Spinal cord (tissue), 10 donors: ENCODE measurements at places on chromosomes 16 and 17.

DNA sequence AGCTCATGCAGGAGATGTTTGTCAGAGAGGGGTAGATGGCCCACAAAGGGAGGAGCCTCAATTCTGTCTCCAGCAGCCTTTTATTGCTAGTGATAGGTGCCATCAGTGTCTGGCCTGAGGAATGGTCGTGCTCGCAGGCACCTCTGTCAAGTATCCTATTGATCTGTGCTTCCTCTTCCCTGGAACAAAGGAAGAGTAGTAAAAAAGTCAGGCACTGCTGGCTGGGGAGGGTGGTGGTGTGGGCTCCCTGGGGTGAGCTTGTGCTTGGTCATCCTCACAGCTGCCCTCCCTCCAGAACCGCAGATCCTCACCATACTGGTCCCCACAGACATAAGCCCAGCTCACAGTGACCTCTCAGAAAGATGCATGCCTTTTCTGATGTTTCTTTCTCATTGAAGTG lies 15.0 kb upstream of the SALL1 start:
- H3K27me3 ChIP-seq: no peaks in the 10 kb centered on the region
- H3K27ac ChIP-seq: no peak overlapping the region
- no peak for DNase-seq
- H3K36me3 ChIP-seq: no peaks in the 10 kb centered on the region

- DNase-seq: no peak
- H3K36me3 ChIP-seq: no peaks in the 10 kb centered on the region
- no peaks in the 10 kb centered on the region for H3K4me1 ChIP-seq
- no peak overlapping the region for H3K4me3 ChIP-seq
- no peak overlapping the region for H3K27ac ChIP-seq
- no peaks in the 10 kb centered on the region for H3K27me3 ChIP-seq
Measured at GRCh38 chr16:25546791-25547190, 145.0 kb upstream of the HS3ST4 start.

GRCh38 chr17:43171586-43172487 lies 823 bp downstream of the NBR1 start:
- H3K4me1 ChIP-seq: peaks cover 31% of the 10 kb centered on the region
- H3K27ac ChIP-seq: peak overlapping the region; percentile 98
- peak overlapping the region; percentile 70 for H3K4me3 ChIP-seq
- H3K36me3 ChIP-seq: peaks cover 8% of the 10 kb centered on the region
- H3K27me3 ChIP-seq: no peaks in the 10 kb centered on the region

- H3K4me1 ChIP-seq: peaks cover 60% of the 10 kb centered on the region
- no peak overlapping the region for H3K4me3 ChIP-seq
- no peak overlapping the region for H3K27ac ChIP-seq
- no peak for DNase-seq
Measured at GRCh38 chr16:2043667-2044451, 3.8 kb downstream of the NTHL1 start.

- H3K27ac ChIP-seq: no peak overlapping the region
- H3K36me3 ChIP-seq: no peaks in the 10 kb centered on the region
- H3K27me3 ChIP-seq: no peaks in the 10 kb centered on the region
- H3K4me1 ChIP-seq: no peaks in the 10 kb centered on the region
- no peak for DNase-seq
Measured at GRCh38 chr17:40915199-40915661, 22.2 kb downstream of the KRT23 start.

GRCh38 chr16:49785970-49786369 lies 69.9 kb downstream of the ZNF423 start:
- H3K4me1 ChIP-seq: peaks cover 46% of the 10 kb centered on the region
- DNase-seq: no peak
- no peak overlapping the region for H3K4me3 ChIP-seq
- no peak overlapping the region for H3K27ac ChIP-seq

DNA sequence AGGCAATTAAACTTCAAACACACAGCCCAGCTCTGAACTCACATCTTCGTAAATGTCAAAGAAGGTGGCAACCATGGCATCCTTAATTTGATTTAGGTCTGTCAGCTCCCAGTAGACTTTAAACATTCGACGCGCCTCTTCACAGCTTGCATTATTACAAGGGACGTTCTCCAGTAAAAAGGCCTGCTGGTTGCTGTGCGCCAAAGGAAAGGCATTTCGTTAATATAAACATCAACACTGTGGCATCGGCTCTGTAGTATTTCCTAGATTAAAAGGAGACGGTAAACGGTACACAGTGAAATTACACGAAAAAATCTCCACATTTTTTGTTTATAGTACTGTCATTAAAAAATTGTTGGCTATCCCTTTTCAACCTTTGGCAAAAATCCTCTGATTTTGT lies 116.8 kb upstream of the NETO2 start:
- no peak for DNase-seq
- H3K27ac ChIP-seq: no peak overlapping the region
- H3K4me1 ChIP-seq: no peaks in the 10 kb centered on the region

GRCh38 chr16:590188-590814 lies 435 bp downstream of the RAB40C start:
- H3K27ac ChIP-seq: no peak overlapping the region
- DNase-seq: no peak
- H3K36me3 ChIP-seq: peaks cover 39% of the 10 kb centered on the region
- peak overlapping the region; percentile 82 for H3K4me3 ChIP-seq
- H3K4me1 ChIP-seq: peaks cover 74% of the 10 kb centered on the region

DNA sequence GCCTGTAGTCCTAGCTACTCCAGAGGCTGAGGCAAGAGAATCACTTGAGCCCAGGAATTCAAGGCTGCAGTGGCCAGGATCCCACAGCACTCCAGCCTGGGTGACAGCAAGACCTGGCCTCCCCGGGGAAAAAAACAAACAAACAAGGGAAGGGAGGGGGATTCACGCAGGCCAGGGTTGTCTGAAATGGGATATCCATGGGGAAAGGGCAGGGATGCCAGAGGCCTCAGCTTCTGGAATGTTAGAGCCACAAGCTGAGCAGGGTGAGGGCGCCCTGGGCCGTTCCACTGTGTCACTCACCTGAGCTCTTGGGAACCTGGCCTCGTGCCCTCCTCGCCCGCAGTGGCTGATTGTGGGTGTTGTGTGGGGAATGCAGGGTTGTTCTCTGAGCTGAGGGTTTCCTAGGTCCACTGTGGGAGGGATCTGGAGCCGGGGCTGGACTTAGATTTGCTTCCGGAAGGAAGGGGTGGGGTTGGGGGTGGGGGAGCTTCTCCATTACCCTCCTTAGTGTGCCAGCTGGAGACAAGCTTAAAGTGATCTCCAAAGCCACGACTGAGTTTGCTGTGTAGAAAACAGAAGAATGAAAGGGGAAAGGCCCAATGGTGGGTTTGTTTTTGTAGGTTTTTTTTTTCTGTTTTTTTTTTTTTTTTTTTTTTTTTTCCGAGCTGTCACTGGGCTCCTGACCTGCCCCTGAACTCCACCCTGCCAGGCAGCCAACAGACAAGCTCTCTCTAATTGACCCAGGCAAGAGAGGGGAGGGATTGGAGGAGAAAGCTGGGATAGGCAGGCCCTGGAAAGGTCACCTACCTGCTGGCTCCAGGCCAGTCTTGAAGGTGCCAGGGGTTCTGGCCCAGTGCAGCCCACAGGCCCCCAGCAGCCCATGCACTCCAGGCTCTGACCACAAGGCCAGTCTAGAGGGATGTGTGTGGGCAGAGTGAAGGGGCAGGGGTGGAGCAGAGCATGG lies at the start of gene SULT1A1:
Gene SULT1A1 (minus strand): TSS at position 414 of the 964 bp plus-strand sequence. CDS start 1,189 bp downstream, outside the sequence.
- H3K36me3 ChIP-seq: peaks cover 21% of the 10 kb centered on the region
- peak within 1 kb of the TSS; percentile 76 for H3K27ac ChIP-seq
- no peak for DNase-seq
- H3K4me1 ChIP-seq: no peaks in the 10 kb centered on the region
- H3K4me3 ChIP-seq: peak within 1 kb of the TSS; percentile 32

DNA sequence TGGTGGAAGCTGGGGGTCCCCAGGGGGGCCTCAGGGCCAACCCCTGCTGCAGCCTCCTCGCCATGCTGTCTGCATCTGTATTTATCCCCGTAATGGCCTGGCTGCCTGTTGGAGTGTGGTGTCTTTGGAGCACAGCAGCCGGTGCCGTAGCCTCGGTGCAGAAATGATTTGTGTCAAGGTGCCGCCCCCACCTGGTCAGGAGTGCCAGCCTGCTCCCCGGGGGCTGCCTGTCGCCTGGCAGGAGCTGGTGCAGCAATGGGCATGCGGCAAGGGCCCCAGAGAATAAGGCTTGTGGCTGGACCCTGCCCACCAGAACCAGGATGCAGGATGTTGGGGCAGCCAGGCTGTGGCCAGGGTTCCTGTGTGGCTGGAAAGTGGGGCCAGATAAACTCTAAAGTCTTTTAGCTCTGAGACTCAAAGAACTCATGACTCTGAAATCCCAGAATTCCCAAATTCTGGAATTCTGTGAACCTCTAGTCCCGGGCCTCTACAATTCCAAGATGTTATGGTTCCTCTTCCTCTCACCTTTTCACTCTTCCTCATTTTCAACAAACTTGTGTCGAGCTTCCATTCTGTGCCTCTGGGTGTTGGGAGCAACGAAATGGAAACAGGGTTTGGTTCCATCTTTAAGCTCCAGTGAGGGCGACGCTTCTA lies 5.9 kb downstream of the CPNE2 start:
- DNase-seq: no peak
- H3K27me3 ChIP-seq: no peaks in the 10 kb centered on the region
- H3K4me1 ChIP-seq: peaks cover 60% of the 10 kb centered on the region
- H3K4me3 ChIP-seq: no peak overlapping the region

GRCh38 chr16:67716097-67716496 lies 3.0 kb downstream of the GFOD2 start:
- H3K4me1 ChIP-seq: peaks cover 13% of the 10 kb centered on the region
- no peak for DNase-seq
- no peak overlapping the region for H3K27ac ChIP-seq
- H3K36me3 ChIP-seq: no peaks in the 10 kb centered on the region
- H3K27me3 ChIP-seq: no peaks in the 10 kb centered on the region
- no peak overlapping the region for H3K4me3 ChIP-seq

GRCh38 chr17:35543856-35544255 lies 6.4 kb upstream of the SLFN12L start:
- H3K36me3 ChIP-seq: no peaks in the 10 kb centered on the region
- no peak overlapping the region for H3K27ac ChIP-seq

GRCh38 chr16:17305694-17306093 lies 165.1 kb downstream of the XYLT1 start:
- no peak overlapping the region for H3K4me3 ChIP-seq
- H3K4me1 ChIP-seq: peaks cover 20% of the 10 kb centered on the region
- no peak for DNase-seq
- H3K27ac ChIP-seq: no peak overlapping the region

DNA sequence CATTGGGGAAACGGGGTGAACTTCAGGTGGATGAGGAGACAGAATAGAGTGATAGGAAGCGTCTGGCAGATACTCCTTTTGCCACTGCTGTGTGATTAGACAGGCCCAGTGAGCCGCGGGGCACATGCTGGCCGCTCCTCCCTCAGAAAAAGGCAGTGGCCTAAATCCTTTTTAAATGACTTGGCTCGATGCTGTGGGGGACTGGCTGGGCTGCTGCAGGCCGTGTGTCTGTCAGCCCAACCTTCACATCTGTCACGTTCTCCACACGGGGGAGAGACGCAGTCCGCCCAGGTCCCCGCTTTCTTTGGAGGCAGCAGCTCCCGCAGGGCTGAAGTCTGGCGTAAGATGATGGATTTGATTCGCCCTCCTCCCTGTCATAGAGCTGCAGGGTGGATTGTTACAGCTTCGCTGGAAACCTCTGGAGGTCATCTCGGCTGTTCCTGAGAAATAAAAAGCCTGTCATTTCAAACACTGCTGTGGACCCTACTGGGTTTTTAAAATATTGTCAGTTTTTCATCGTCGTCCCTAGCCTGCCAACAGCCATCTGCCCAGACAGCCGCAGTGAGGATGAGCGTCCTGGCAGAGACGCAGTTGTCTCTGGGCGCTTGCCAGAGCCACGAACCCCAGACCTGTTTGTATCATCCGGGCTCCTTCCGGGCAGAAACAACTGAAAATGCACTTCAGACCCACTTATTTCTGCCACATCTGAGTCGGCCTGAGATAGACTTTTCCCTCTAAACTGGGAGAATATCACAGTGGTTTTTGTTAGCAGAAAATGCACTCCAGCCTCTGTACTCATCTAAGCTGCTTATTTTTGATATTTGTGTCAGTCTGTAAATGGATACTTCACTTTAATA lies 7.0 kb upstream of the TMEM235 start:
- H3K36me3 ChIP-seq: peaks cover 14% of the 10 kb centered on the region
- H3K27me3 ChIP-seq: no peaks in the 10 kb centered on the region
- peaks cover 18% of the 10 kb centered on the region for H3K4me1 ChIP-seq

DNA sequence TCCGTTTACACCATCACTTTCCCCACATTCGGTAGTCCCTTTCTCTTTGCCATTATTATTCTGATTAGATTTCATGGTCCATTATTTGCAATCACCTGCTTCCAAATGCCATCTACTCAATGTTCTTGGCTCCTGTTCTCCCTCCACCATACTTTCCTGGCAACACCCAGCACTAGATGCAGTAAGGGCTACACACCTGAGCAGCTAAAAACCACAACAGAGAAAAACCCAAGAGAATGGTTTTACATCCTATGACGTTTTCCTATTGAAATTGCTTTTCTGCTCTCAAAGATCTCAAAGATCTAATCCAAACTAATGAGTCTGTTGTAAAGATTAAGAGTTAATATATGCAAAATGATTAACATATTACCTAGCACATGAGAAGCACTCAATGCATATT lies 441.3 kb downstream of the SHISA9 start:
- H3K27me3 ChIP-seq: no peaks in the 10 kb centered on the region
- no peaks in the 10 kb centered on the region for H3K36me3 ChIP-seq
- no peak overlapping the region for H3K27ac ChIP-seq
- H3K4me1 ChIP-seq: no peaks in the 10 kb centered on the region

GRCh38 chr16:919658-920050 lies 51.1 kb downstream of the LMF1 start:
- no peak for DNase-seq
- H3K27me3 ChIP-seq: no peaks in the 10 kb centered on the region
- no peak overlapping the region for H3K4me3 ChIP-seq

- peaks cover 33% of the 10 kb centered on the region for H3K36me3 ChIP-seq
- H3K4me1 ChIP-seq: no peaks in the 10 kb centered on the region
- H3K4me3 ChIP-seq: no peak overlapping the region
- DNase-seq: no peak
- H3K27ac ChIP-seq: no peak overlapping the region
Measured at GRCh38 chr17:4109449-4109848, 33.4 kb downstream of the ZZEF1 start.

- H3K27ac ChIP-seq: no peak overlapping the region
- H3K36me3 ChIP-seq: no peaks in the 10 kb centered on the region
- H3K4me3 ChIP-seq: no peak overlapping the region
- no peaks in the 10 kb centered on the region for H3K4me1 ChIP-seq
- no peaks in the 10 kb centered on the region for H3K27me3 ChIP-seq
Measured at GRCh38 chr17:30541802-30542201, 64.6 kb downstream of the GOSR1 start.

- no peaks in the 10 kb centered on the region for H3K27me3 ChIP-seq
- peaks cover 72% of the 10 kb centered on the region for H3K36me3 ChIP-seq
- H3K4me3 ChIP-seq: no peak overlapping the region
Measured at GRCh38 chr16:84084570-84085270, 32.0 kb downstream of the MBTPS1 start.
